ENCODE measurements at places on chromosomes 13 and 19. TPM values are rescaled to one million over a fixed set of nuclear protein-coding genes. Genes with fewer than 3 reads are reported as not detected.

GRCh38 chr13:74190999-74191398 is 56.8 kb upstream of the KLF12 start:
- DNase-seq: no peak

GRCh38 chr19:16888629-16889365 is at the start of gene F2RL3:
F2RL3 (plus strand) TSS chr19:16888999; CDS start chr19:16889190, 191 bp downstream.
- DNase-seq: peak; percentile 37

DNA sequence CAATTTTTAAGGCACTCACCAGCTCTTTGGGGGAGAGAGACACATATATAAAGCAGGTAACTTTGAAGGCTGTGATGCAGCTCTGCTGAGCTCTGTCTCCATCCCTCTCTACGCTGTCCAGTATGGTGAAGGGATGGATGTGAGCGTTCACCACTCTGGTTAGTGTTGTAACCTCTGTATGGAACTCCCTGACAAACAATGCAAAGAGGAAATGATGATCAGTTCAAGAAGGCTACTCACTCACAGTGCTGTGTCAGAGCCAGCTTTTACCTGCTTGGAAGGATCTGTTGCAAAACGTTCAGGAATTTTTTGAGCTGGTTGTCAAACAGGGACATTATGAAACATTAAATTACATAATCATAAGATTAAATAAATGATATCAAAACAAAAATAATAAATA is 90.8 kb upstream of the SLC10A2 start:
- no peak for DNase-seq

GRCh38 chr13:112558696-112559418 is 29.1 kb downstream of the TUBGCP3 start:
- DNase-seq: no peak

The PSG11 gene
- not detected for total RNA-seq

The NLRP5 gene
- not detected for total RNA-seq
